ENCODE measurements at places on chromosomes 11 and 22.
A peak's percentile ranks its signal among the peaks of the same experiment; 100 is the strongest.

DNA sequence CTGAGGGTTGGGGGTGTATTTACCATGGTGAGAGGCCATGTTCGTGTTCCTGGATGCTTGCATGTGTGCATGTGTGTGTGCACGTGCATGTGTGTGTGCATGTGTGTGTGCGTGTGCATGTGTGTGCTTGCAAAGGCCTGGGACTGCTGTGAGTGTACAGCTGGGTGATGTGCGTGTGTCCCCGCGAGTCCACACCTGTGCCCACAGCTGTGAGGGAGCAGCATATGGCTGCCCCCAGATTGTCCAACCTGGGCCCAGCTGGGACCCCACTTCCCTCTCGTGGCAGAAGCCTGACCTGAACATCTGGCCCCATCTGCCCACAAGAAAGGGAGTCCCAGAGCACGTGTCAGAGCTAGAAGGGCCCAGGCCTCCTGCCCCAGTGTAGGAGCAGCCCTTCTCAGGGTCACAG lies 8.4 kb upstream of the CD248 start:
- DNase-seq: peak; percentile 19

GRCh38 chr11:62127426-62127825 lies 3.6 kb downstream of the INCENP start:
- DNase-seq: no peak

GRCh38 chr22:33139937-33140336 lies 81.8 kb upstream of the SYN3 start:
- no peak for DNase-seq

DNA sequence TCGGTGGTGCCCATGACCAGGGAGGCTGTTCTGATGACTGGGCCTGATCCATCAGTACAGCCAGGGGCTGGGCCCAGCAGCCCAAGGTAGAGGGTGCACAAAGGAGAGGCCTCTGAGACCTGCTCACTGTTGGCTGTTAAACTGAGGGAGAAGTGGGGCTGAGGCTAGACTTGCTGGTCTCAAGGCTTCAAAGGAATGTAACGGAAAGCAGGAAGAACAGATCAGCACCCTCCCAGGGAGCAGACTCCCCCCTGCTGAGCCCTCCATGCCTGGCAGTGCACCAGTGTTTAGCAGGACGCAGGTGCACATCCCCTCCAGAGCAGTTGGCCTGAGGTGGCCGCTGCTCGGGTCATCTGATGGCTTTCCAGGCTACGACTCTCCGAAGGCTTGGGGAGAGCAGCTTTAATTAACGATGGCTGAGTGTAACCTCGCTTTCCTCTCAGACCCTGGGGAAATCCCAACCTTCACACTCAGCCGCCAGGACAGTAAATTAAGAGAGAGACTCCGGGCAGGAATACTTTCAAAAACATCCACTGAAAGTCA lies 255.7 kb upstream of the NARS2 start:
- DNase-seq: no peak

GRCh38 chr11:109309153-109309552 lies 112.8 kb upstream of the C11orf87 start:
- DNase-seq: no peak

- no peak for DNase-seq
These were observed 224.4 kb upstream of the MTNR1B start for GRCh38 chr11:92744929-92745585.

GRCh38 chr22:43200031-43200430 lies 13.1 kb upstream of the TTLL12 start:
- DNase-seq: no peak

GRCh38 chr22:43926349-43926710 lies 2.7 kb downstream of the PNPLA3 start:
- DNase-seq: no peak

DNA sequence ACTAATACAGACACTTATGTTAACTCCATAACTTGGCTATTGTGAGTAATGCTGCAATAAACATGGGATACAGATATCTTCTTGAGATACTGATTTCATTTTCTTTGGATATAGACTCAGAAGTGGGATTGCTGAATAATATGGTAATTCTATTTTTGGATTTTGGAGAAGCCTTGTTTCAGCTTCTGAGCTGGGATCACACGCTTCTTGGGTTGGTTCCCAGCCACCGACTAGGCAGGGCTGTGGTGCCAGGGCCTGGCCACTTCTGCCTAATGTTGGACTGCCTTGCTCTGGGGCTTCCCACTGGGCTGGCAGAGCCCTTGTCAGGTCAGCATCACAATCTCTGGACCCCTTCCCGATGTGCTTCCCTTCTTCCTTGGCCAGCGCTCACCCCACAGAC lies 14.0 kb upstream of the MCHR1 start:
- no peak for DNase-seq

- DNase-seq: no peak
These were observed 470.1 kb upstream of the B3GAT1 start for GRCh38 chr11:134882141-134882540.

- no peak for DNase-seq
These were observed 64.7 kb upstream of the WNT7B start for GRCh38 chr22:46041642-46042041.

DNA sequence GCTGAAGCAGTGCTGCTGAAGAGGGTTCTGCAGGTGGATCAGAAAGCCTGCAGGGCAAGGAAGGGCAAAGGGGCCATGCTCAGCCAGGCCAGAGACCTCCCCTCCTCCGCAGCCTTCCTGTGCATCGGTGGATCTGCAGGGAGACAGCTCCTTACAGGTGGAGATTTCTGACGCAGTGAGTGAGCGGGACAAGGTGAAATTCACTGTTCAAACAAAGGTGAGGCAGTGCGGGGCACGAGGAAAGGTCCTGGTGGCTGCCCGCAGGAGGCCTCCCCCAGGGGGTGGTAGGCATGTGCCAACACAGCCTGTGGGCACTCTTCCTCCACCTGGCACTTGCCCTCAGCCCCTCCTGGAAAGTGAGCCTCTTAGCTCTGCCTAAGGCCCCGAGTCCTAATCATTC lies 8.6 kb downstream of the CFL1 start:
- DNase-seq: no peak

- DNase-seq: no peak
These were observed 21.8 kb upstream of the PIK3C2A start for GRCh38 chr11:17229481-17230152.

GRCh38 chr11:68436985-68437926 lies 23.3 kb upstream of the PPP6R3 start:
- DNase-seq: no peak
